ENCODE measurements at places on chromosomes 12 and 14.

- DNase-seq = no peak
Measured at GRCh38 chr12:21248679-21249078, 86.0 kb downstream of the SLCO1A2 start.

GRCh38 chr12:99049774-99050173 is 404.7 kb downstream of the APAF1 start:
- no peak for DNase-seq

- DNase-seq = no peak
Measured at GRCh38 chr12:126907900-126908764, 1358.8 kb upstream of the TMEM132C start.

DNA sequence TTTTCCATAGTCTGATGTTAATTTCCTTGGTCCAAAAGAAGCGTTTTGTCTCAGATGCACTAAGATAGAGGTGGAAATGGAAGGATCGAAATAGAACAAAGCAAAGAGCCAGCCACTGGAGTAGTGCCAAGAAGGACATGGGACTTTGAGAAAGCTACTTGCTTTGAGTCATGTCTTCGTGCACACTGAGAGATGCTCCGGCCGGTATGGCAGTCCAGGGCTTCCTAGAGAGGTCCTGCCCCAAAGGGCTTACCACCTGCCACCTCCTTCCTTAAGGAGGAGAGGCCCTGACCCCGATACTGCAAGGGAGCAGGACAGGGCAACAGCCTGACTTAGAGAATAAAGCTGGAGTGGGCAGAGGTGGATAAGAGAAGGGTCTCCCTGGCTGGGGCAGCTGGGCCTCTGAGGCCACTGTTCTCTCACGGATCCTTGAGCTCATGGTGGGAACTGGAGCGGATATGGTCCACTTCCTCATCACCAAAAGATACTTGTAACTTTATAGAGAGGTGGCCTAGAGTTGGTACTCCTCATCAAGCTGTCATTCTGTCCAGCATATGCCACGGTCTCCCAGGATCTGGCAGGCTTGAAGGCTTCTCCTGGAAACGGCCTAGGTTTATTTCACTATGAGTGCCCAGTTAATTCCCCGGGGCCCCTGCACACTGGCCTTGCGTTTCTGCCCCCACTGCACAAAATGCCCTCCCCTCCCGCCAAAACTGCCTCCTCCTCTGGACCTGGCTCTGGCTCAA is 57.4 kb downstream of the FOXN3 start:
- DNase-seq = no peak

DNA sequence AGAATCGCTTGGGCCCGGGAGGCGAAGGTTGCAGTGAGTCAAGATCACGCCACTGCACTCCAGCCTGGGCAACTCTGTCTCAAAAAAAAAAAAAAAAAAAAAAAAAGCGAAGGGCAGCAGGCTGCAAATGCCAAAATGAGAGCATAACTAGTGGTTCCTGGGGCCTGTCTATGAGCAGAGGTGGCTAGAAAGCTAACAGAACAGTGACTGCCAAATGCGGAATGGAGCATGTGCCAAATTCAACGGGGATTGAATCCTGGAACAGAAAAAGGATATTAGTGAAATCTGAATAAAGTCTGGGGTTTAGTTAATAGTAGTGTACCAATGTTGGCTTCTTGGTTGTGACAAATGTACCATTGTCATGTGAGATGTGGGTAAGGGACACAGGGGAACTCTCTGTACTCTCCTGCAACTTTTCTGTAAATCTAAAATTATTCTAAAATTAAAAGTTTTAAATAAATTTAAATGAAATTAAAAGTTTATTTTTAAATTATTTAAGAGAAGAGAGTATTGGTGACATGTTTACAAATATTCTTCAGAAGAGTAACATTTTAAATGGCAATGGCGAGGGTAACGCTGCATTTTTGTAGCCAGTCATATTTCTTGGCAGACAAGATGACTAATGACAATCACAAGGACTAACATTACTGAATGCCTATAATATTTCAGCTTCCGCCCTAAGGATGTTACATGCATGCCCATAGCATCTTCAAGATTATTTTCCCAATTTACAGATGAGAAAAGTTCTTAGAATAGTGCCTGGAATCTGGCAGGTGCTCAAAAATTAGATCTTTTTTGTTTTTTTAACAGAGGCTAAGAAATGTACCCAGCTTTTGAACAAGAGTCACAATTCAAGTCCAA is 28.9 kb upstream of the NUDT4 start:
- no peak for DNase-seq

DNA sequence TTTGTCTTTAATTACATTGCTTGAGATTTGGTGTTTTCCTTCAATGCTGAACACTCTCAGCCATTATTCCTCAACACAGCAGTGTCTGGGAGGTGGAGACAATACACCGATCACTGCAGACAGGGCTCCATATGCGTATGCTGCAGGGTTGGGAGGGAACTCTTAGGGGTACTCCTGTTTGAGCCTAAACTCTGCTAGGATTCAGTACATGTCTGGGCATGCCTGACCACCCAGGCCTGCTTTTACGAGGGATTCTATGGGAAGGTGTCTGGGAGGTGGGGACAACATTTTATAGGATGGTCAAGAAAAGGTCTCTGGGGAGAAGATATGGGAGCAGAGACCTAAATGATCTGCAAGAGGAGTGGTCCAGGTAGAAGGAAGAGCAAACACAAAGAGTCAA is 34.3 kb downstream of the DHRS2 start:
- DNase-seq = no peak

- no peak for DNase-seq
Measured at GRCh38 chr12:2667716-2668440, 126.9 kb upstream of the FKBP4 start.

- no peak for DNase-seq
Measured at GRCh38 chr12:26455936-26456574, 260.7 kb downstream of the SSPN start.
